ENCODE measurements at places on chromosomes 12 and 14.

GRCh38 chr12:20140751-20141150 lies 227.6 kb upstream of the PDE3A start:
- DNase-seq = no peak

DNA sequence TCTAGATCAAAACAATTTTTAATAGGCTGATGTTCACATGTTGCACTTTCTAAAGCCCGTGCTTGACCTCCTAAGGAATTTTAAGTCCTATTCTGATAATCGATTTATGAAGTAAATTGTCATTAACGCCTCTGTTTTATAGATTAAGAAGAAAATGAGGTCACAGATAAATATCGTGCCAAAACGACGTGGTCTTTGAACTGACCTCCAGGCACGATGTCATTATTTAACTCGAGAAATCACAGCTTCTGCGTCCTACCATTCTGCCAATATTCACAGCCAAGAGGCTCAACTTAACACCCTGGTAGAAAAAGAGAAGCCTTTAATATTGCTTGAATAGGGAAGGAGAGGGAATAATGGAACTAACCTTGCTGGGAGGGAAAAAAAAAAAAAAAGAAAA lies 888 bp upstream of the EEA1 start:
- no peak for DNase-seq

- no peak for DNase-seq
These were observed 45.6 kb downstream of the UBE3B start for GRCh38 chr12:109523071-109523470.

GRCh38 chr12:119613319-119613936 lies 19.9 kb downstream of the TMEM233 start:
- no peak for DNase-seq

DNA sequence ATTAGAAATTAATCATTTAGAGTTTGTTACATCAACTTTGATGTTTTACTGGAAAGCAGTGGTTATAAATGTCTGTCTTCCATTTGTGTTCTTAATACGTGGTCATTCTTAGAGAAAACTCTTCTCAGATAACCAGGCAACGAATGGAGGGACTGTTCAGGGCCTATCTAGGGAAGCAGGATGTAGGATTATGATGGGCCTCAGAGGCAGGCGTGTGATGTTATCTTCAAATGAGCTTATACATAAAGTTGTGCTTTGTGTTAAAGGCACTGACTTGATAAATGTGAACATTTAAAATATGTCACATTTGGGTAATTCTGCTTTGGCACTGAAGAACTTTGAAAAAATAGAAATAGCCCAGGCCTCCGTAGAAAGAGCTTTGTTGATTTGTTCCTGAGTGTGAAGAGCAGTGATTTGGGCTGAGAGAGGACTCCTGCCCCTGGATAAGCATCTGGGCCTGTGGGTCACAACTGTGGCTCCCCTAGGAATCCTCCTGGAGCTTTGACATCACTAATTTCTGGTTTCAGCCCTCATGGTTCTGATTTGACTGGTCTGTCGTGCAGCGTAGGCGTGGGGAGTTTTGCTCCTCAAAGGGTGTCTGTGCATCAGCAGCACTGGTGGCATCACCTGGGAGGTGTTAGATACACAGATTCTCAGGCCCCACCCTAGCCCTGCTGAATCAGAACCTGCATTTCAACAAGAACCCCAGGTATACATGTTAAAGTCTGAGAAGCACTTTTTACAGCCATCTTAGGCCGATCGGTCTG lies 55.4 kb downstream of the SAMD4A start:
- no peak for DNase-seq

DNA sequence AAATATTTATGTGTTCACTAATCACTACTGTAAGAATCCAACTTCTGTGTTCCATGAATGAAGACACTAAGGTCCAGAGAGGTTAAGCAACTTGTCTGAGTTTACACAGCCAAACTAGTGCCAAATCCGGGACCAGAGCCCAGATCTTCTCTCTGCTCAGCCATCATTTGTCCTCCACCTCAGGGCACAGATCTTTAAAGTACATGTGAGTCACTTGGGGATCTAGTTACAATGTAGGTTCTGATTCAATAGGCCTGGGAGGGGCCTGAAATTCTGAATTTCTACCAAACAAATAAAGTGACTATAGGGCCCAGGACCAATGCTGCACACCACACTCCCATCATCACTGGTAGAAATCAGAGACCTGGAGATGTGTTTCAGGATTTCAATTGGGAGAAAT lies 162.9 kb downstream of the GXYLT1 start:
- DNase-seq = no peak
